Fibroblast of skin of back (primary cell): ENCODE measurements at places on chromosomes 16 and 17.

- no peak for DNase-seq
Measured at GRCh38 chr16:6571044-6571443, 761.6 kb upstream of the RBFOX1 start.

- no peak for DNase-seq
Measured at GRCh38 chr17:62804822-62805221, 3.3 kb downstream of the MARCHF10 start.

DNA sequence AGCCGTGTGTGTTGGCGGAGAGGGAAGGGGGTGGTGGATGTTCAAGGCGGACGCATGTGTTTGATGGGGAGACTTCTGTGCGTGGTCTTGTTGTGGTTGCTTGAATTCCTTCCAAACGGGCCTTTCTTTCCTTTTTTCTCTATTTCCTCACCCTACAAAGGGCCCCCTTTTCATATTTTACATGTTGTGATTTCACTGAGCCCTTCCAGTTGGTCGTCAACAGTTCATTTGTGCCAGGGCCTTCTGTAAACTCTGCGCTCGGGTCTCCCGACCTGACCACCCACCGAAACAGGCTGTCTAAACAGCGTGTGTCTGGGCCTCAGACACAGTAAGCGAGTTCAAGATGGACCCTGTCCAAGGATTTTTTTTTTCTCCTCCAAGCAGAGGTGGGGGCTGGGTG, 228.4 kb downstream of the IRF8 start:
- no peak for DNase-seq

DNA sequence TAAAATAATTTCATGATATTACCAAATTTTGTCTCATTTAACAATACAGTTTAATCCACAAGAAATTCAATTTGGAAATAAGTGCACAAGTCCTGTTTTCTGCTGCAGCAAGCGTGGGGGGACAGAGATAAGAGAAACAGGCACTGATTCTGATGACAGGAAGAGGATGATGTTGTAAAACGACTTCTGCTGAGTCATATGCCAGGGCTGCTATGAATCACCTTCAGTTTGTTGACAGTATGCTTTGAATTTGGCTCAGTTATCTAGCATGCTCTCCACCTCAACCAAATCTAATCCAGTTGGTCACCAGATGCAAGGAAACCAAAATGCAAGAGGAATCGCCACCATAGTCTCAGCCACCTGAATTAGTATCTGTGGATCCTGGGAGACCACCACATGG, 244.1 kb upstream of the MON1B start:
- peak; percentile 81 for DNase-seq

GRCh38 chr16:86874141-86874540, 295.8 kb downstream of the FOXL1 start:
- peak; percentile 28 for DNase-seq

GRCh38 chr17:67247416-67247900, 2.5 kb upstream of the HELZ start:
- no peak for DNase-seq

- DNase-seq = no peak
Measured at GRCh38 chr17:75048249-75048878, 1.3 kb downstream of the KCTD2 start.
